ENCODE measurements at places on chromosomes 7 and 10.
A peak's percentile ranks its signal among the peaks of the same experiment; 100 is the strongest.

GRCh38 chr10:32943854-32944661 lies 14.0 kb downstream of the ITGB1 start:
- DNase-seq: no peak

DNA sequence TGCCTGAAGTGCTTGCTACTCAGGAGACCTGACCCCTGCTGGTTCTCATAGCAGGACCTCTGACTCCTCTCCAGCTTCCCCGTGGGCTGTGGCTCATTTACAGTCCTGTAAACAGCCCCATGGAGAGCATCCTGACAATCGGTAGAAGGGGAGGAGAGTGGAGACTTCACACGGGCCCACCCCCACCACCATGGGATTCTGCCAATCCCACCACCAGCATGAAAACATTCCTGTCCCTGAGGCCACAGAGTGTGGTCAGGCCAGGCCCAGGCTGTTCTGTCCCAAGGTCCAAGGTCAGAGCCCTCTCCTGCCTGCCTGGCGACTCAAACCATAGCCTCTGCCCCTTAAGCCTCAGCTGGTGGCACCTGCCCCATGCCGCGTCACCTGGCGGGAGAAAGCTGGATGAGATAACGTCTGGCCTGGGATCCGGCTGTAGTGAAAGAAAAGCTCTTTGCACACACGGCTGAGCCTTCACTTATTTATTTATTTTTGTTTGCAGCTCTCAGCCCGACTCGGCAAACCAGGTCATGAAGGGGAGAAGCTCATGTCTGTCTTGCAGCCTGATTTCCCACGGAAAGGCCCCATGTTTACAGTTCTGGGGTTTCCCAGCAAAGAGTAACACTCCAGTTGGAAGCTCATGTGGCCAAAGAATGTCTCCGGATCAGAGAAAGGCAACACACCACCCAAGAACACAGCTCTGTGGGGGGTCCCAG lies 293.6 kb upstream of the ZMIZ1 start:
- DNase-seq: peak; percentile 87

- DNase-seq: no peak
Measured at GRCh38 chr10:93198401-93199131, 124.9 kb downstream of the CYP26A1 start.

GRCh38 chr10:112379635-112380296 lies 5.8 kb downstream of the ACSL5 start:
- DNase-seq: no peak

GRCh38 chr10:48526011-48526821 lies 78.7 kb downstream of the ARHGAP22 start:
- DNase-seq: no peak

DNA sequence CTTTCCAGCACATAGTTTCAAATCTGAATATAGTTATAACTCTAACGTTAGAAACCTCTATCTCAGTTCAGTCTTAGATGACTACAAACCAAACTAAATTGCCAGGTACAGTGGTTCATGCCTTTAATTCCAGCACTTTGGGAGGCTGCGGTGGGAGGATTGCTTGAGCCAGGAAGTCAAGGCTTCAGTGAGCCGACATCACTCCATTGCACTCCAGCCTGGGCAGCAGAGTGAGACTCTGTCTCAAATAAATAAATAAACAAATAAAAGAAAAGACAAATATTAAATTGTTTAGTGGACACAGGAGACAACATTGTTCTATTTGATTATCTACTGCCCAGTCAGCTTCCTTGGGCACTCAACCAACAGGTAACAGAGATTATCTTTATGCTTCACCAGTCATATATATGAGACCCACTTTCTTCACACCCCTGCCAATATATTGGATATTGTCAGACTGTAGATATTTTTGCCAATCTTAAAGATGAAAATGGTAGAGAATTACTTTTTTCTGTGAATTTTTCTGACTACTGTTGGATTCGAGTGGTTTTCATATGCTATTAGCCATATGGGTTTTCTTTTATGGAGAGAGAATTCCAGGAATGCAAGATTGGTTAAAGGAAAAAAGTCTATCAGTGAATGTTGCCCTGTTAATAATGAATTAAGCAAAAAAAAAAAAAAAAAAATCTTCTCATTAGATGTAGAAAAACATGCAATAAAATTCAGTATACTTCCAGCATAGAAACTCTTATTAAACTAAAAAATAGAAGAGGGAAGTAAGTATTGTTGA lies 16.0 kb downstream of the HDAC9 start:
- DNase-seq: no peak

GRCh38 chr7:76189276-76189675 lies 12.4 kb upstream of the SRRM3 start:
- DNase-seq: no peak

DNA sequence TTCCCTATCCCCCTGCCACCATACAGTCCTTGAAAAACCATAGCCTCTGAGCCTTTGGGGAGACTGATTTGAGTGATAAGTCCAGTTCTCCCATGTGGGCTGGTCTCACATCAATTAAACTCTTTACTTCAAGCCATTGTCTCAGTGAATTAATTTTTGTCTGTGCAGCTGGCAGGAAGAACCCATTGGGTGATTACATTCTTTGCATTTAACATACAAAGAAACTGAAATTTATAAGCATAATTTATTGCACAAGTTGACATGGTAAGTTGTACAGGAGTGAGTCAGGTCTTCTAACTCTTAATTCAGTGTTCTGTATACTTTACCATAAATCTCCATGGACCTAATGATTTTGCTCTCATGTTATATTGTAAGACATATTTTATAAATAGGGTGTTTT lies 1613.0 kb upstream of the LRRTM3 start:
- no peak for DNase-seq

- DNase-seq: no peak
Measured at GRCh38 chr7:35753761-35754603, 46.9 kb upstream of the SEPTIN7 start.

DNA sequence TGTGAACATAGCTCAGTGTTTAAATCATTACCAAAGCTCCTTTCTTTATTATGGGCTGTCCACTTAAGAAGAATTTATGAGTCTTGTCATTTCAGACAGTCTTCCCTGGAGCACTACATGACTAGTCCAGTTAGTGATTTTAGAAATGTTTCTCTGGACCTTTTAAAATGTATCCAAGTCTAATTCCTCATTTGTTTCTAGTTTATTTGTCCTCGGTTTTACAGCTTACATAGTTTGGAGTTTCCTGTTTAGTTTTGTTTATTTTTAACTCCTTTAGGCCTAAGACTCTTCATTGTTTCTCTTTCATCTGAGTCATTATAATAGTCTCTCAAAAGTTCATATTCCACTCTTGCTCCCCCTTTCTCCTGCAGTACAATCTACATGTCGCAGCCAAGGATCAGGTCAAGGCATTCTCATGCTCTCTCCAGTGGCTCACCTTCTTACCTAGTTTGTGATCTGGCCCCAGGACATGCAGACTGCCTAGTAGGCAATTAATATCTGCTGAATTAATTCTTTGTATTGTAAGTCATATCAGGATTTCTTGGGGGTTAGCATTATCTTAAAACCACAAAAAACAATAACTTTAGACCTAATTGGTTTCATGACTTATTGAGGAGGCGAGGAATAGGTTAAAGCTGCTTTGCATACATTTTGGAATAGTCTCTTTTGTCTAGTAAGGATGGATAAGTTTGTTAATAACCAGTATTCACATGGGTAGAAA lies 93.8 kb downstream of the MAPK8 start:
- no peak for DNase-seq

DNA sequence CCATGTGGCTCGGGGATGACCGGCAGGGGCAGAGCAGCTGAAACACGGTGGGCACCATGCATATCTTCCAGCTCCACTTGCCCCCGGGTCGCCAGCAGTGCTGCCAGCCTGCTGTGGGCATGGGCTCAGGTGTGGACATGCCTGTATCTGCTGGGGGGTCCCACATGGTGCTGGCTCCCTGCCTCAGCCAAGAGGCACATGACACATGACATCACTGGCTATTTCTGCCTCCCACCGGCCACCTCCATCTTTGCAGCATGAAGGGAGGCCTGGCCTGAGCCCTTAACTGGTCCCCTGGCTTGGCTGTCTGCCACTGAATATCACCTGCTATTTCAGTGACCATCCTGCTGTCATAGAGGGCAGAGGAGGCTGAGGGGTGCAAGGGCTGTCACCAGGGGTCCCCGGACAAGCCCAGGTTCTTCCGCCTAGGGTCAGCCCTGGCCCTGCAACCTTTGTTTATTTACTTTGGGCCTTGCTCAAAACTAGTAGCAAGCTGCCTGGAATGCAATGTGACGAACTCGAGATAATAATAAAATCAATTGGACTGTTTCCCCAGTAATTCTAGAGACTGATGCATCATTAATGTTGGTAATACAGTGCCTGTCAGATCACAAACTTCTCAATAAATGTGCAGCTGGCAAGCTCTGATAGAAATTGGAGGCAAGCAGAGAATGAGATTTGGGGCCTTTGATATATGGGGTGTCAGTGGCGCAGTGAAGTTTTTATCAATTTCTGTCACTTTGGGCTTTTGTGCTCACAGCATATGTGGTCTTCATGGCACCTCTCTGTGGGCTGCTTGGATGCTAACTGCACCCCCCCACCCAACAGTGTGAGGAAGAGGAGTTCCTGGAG lies 28.5 kb downstream of the ZMIZ1 start:
- DNase-seq: no peak

- no peak for DNase-seq
Measured at GRCh38 chr10:24707445-24707844, 16.2 kb downstream of the ARHGAP21 start.

- DNase-seq: no peak
Measured at GRCh38 chr7:94272821-94273583, 121.7 kb upstream of the COL1A2 start.

DNA sequence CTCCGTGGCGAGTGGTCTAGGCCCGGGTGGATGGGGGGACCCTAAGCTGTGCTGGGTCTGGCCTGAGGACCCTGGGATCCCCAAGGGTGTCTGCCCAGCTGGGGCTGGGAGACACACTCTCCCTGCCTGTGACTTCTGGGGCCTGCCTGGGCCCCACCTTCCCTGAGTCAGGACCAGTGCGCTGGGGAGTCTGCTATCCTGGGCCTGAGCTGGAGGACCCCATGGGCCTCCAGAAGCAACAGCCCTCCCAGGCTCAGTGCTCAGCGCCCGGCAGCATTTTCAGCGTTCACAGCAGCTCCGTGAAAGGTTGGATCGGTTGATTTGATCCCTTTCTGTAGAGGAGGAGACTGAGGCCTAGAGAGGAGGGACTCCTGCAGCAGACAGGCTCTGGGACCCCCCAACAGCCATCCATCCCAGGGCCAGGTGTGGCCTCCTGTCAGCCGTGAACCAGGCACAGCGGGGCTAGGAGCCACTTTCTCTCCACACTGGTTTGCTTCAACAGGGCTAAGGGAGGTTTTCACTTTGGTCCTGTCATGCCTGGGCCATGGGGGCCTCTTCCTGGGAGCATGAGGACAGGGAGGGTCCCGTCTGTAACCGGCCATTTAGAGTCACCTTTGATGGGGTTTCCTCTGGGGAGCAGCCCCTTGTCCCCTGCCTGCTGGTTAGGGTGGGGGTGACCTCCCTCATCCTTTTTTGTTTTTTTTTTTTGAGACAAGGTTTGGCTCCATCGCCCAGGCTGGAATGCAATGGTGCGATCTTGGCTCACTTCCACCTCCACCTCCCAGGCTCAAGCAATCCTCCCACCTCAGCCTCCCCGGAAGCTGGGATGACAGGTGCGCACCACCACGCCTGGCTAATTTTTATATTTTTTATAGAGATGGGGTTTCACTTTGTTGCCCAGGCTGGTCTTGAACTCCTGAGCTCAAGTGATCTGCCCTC lies 12.4 kb downstream of the FOXL3 start:
- no peak for DNase-seq

DNA sequence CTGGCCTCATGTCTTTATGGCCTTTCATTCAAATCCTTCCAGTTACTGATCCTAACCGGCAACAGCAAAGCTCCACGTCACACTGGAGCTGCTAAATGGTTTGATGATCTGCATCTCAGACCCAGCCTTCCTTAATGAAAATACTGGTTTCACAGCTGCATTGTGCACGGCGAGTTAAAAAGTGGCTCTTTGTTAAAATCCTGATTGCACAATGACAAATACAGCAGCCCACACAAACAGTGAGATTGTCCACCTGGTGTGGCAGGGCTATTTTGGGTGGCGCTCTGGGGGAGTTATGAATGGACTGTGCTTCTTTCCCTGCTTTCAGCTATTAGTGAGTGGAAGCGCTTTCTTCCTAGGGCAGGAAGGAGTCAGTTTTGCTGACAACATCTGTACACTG lies 63.4 kb upstream of the C1QL3 start:
- DNase-seq: no peak

DNA sequence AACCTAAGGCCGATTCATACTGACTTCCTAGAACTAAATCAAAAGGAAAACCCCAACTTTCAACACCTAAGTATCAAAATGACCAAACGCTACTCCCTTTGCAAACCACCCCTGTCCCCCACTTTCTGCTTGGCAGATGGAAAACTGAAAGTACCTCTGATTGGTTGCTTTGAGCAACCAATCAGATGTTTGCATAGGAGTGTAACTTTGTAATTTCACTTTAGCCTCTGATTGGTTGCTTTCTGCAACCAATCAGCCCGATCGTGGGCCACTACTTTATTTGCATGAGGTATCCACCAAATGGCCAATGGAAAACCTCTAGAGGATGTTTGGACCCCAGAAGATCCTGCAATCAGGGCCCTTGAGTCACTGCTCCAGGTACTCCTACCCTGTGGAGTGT lies 12.3 kb upstream of the SNX10 start:
- no peak for DNase-seq

DNA sequence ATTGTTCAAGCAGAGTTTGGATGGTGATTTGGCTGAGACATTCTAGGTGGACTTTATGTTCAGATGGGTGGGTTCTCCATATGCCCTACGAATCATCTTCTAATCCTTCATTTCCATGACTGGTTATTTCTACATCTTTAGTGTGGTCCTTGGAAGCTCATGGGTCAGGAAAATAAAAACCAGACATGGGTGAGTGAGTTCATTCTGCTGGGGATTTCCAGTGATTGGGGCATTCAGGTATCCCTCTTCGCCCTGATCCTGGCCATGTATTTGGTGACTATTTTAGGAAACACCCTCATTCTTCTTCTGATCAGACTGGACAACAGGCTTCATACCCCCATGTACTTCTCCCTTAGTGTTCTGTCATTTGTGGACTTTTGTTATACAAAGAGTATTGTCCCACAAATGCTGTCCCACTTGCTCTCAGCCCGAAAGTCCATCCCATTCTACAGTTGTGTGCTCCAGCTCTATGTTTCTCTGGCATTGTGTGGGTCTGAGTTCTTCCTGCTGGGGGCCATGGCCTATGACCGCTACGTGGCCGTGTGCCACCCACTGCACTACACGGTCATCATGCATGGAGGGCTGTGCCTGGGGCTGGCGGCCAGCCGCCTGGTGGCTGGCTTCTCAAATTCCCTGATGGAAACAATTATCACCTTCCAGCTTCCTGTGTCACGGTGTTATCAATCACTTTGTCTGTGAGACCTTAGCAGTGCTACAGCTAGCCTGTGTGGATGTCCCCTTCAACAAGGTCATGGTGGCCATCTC lies 19.2 kb upstream of the OR6B1 start:
- DNase-seq: no peak

DNA sequence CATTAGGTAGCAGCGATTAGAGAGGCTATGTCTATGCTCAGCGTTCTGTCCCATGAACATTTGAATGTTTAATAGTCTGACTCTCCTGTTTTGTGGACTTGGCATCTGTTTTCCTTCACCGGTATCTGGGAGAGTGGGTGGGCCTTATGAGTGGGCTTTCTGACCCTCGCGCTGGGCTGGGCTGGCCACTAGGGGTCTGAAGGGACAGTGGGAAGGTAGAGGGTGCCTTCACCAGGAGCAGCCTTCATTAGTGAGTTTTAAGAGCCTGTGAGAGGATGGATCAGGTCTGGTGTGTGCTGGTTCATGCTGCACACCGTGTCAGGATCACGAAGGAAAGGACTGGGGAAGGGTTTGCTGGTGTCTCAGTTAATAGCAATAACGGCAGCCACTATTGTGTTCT lies 33.4 kb downstream of the DCLRE1A start:
- no peak for DNase-seq
